CD8-positive, alpha-beta memory T cell (primary cell): ENCODE measurements at places on chromosomes 1 and 21.

- DNase-seq, result no peak
Observed at GRCh38 chr1:95061445-95062006, 11.2 kb downstream of the ALG14 start.

GRCh38 chr1:44705938-44706337 lies 25.0 kb downstream of the RNU5D-1 start:
- no peak for DNase-seq

DNA sequence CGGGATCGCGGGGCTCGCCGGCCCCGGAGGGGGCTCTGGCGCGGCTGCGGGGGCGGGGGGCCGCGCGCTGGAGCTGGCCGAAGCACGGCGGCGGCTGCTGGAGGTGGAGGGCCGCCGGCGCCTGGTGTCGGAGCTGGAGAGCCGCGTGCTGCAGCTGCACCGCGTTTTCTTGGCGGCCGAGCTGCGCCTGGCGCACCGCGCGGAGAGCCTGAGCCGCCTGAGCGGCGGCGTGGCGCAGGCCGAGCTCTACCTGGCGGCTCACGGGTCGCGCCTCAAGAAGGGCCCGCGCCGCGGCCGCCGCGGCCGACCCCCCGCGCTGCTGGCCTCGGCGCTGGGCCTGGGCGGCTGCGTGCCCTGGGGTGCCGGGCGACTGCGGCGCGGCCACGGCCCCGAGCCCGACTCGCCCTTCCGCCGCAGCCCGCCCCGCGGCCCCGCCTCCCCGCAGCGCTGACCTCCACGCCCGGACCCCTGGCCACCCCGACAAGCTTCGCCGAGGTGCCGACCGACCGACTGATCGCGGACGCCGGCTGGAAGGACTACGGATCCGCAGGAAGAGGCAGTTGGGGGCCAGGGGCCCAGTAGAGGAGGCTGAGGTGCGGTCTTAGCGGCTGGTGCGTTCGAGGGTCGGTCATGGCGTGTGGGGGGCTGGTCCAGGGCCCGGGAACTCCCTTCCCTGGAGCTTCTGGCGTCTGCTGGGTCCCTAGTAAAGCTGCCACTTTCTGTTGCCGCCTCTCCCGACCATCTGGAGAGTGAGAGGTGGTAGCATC lies 711 bp downstream of the TRNP1 start:
- no peak for DNase-seq

DNA sequence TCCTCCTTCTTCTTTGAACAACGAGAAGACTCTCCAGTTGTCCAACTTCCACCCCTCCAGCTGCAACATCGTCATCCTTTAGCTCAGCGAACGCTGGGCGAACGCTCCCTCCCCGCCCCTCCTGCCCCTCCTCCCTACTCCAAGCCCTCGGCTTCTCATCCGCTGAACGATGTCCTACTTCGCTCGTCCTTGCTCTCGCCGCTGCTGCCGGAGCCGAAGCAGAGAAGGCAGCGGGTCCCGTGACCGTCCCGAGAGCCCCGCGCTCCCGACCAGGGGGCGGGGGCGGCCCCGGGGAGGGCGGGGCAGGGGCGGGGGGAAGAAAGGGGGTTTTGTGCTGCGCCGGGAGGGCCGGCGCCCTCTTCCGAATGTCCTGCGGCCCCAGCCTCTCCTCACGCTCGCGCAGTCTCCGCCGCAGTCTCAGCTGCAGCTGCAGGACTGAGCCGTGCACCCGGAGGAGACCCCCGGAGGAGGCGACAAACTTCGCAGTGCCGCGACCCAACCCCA lies at the start of gene BCAN:
Gene BCAN (plus strand): TSS at position 357 of the 504 bp plus-strand sequence. CDS start 3,938 bp downstream, outside the sequence.
- no peak for DNase-seq

DNA sequence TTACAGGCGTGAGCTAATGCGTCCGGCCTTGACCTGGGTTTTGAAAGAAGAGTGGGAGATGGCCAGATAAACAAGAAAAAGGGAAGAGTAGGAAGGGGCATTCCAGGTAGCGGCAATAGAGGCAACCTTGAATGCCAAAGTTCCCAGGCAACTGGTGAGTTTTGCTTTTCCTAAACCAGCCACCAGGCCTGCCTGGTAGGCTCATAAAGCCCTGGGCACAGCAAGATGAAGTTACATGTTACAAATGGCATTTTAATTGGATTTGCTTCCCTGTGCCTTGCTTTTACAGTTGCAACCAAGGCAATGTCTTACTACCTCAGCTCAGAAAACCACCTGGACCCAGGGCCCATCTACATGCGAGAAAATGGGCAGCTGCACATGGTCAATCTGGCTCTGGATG lies 5.5 kb downstream of the LRRC42 start:
- no peak for DNase-seq
